ENCODE measurements at places on chromosomes 16 and 17.

- no peak for DNase-seq
Observed at GRCh38 chr16:75250089-75250808, 1.2 kb downstream of the BCAR1 start.

DNA sequence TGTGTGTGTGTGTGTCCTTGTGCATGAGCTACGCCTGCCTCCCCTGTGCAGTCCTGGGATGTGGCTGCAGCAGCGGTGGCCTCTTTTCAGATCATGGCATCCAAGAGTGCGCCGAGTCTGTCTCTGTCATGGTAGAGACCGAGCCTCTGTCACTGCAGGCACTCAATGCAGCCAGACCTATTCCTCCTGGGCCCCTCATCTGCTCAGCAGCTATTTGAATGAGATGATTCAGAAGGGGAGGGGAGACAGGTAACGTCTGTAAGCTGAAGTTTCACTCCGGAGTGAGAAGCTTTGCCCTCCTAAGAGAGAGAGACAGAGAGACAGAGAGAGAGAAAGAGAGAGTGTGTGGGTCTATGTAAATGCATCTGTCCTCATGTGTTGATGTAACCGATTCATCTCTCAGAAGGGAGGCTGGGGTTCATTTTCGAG lies 22.5 kb downstream of the STAT5A start:
- DNase-seq = no peak

GRCh38 chr16:23504453-23505179 lies 5.7 kb downstream of the GGA2 start:
- peak; percentile 40 for DNase-seq

DNA sequence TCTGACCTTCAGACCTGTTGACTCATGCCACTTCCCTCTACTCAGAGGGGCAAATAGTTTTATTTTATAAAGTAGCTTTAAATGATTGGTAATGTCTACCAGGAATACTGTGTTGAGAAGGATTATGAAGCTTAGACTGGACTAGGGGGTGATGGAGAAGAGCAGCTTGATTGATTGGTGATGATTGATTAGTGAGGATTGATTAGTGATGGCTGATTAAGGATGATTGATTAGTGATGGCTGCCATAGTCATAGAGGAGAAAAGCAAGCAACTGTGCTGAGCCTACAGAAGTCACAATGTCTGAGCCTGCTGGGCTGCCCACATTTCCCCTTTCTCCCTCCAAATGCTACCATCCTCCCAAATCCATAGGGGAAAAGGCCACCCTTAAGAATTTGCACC lies 206.8 kb upstream of the SALL1 start:
- no peak for DNase-seq

GRCh38 chr16:14486520-14487303 lies 143.3 kb downstream of the PARN start:
- DNase-seq = no peak

GRCh38 chr16:52090080-52090479 lies 456.9 kb downstream of the TOX3 start:
- DNase-seq = no peak

DNA sequence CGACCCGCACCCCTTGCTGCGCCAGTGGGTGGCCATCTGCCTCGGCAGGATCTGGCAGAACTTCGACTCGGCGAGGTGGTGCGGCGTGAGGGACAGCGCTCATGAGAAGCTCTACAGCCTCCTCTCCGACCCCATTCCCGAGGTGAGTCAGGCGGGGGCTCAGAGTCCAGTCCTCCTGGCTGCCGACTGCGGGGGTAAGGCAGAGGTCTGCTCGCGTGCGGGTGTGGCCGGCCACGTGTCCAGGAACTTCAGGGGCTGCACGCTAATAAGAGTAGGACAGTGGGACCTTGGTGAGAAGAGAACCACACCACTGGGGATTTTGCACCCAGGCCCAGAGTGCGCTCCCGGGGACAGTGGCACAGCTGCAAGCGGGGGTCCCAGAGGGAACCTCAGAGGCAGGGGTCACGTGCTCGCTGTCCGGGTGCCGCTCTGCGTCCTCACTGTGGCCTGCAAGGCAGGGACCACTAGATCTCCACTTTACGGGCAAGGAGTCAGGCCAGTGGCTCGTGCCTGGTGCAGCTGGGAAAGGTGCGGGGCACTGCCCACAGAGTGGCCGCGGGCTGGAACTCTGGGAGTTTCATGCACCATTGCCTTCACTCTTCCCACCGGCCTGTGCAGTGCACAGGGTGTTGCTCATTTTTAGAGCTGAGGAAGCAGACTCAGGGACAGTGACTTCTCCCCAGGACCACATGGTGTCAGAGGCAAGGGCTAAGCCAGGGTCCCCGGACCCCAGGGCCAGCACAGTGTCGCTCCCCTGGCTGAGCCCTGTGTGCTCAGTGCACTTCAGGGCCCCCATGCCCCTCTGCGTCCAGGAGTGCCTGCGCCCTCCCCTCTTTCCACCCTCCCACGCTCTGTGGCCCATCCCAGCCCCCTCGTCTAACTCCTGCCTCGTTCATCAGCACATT lies 107.6 kb upstream of the CHMP6 start:
- no peak for DNase-seq
